Aortic smooth muscle cell (primary cell): ENCODE measurements at places on chromosomes 7 and 10. TPM values are rescaled to one million over a fixed set of nuclear protein-coding genes. Genes with fewer than 3 reads are reported as not detected.

CNPY4 gene
- total RNA-seq = 35.3 and 43.7 TPM in 2 replicates

GRID2IP gene
- total RNA-seq = not detected in 2 replicates

ENTPD7 gene
- total RNA-seq = 10.4 and 13.2 TPM in 2 replicates

ABHD11 gene
- 12.0 and 22.7 TPM in 2 replicates for total RNA-seq

PRSS1 gene
- not detected in 2 replicates for total RNA-seq

LIPM gene
- 0.13 TPM in 1 of 2 replicates, not detected in the other for total RNA-seq

PLEKHS1 gene
- not detected in 2 replicates for total RNA-seq

COBL gene
- total RNA-seq = not detected in 2 replicates

CDK14 gene
- total RNA-seq = 35.1 and 49.3 TPM in 2 replicates

GJD4 gene
- total RNA-seq = not detected in 2 replicates

TRAPPC14 gene
- total RNA-seq = 7.6 and 10.8 TPM in 2 replicates

SGMS1 gene
- 51.7 and 59.2 TPM in 2 replicates for total RNA-seq

JMJD1C gene
- 47.7 and 64.7 TPM in 2 replicates for total RNA-seq

C10orf105 gene
- under 0.01 TPM in 1 of 2 replicates, not detected in the other for total RNA-seq

INMT gene
- total RNA-seq = 3.5 and 4.6 TPM in 2 replicates

CTAGE4 gene
- 0.37 and 0.66 TPM in 2 replicates for total RNA-seq

CALHM2 gene
- 30.1 and 38.6 TPM in 2 replicates for total RNA-seq

ANKRD1 gene
- total RNA-seq = 2.2 TPM in 2 replicates

C10orf62 gene
- total RNA-seq = 0.12 and 0.13 TPM in 2 replicates

AASS gene
- 32.0 and 41.3 TPM in 2 replicates for total RNA-seq

TLL2 gene
- total RNA-seq = under 0.01 and 0.06 TPM in 2 replicates

UNCX gene
- total RNA-seq = not detected in 2 replicates
